ENCODE measurements at places on chromosomes 5 and 9.

DNA sequence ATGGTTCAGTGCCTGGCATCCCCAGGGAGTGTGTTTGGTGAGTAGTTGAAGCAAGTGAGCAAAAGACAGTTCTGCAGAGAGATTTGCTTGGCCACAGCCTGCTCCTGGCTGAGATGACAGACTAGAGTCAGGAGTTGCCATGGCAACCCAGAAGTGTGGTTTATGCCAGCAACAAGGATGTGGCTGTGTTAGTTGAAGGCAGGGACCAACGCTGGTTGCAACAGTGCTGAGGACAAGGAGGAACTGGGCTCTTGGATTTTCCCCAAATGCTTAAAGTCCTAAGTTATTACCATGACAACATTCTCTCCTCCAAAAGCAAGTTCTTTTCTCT, 2.7 kb downstream of the NXNL2 start:
- DNase-seq, result no peak

DNA sequence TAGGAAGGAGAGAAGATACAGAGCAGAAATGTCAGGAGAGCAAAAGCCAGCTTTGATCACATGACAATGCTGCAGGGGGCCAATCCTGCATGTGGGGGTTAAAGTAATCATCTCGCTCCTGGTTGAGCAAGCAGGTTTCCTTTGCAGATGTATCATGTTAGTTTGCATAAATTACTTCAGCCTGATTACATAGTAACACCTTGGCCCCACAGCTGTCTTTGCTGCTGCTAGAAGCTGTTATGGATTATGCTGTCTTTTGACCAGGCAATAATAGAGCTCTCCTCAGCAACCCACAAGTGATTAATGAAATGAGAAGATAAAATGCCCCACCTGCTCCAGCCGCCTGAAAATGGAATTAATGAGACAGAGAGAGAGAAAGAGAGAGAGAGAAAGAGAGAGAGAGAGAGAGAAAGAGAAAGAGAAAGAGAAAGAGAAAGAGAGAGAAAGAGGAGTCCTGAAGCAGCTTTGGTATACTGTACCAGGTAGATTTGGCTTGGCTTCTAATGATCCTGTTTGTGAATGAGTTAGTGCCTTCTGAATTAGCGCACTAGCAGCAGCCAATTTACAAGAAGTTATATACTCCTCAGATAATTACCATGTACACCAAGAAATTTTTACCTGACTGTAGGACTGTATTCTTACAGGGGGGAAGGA, 174.3 kb upstream of the RORB start:
- no peak for DNase-seq

- DNase-seq, result peak; percentile 33
These were observed 17.9 kb downstream of the FGD3 start for GRCh38 chr9:92965061-92965758.

DNA sequence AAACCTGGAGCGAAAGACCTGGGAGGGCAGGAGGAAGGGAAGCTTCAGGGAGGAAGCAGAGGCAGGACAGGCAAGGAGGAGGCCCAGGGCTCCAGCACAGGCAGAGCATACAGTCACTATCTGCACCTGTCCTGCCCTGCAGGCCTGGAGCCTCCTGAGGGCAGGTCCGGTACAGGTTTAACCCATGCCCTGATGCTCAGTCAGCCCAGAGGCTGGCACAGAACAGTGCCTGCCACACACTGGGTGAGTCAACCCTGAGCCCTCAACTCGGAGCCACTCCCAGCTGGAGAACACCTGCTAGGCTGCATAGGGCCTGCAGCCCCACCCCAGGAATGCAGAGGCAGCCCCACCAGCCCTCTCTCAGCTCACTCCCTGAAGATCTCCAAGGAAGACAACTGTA, 161.5 kb upstream of the PHYKPL start:
- DNase-seq, result no peak

- DNase-seq, result no peak
These were observed 1.9 kb downstream of the ALDH1A1 start for GRCh38 chr9:72950875-72951442.

- DNase-seq, result no peak
These were observed 138.8 kb upstream of the WWC1 start for GRCh38 chr5:168152660-168153059.

- no peak for DNase-seq
These were observed 254.5 kb upstream of the MPDZ start for GRCh38 chr9:13534006-13534405.
